ENCODE measurements at places on chromosomes 13 and 19. TPM values are rescaled to one million over a fixed set of nuclear protein-coding genes. Genes with fewer than 3 reads are reported as not detected.
A peak's percentile ranks its signal among the peaks of the same experiment; 100 is the strongest.

- DNase-seq = no peak
These were observed 10.7 kb downstream of the ELF1 start for GRCh38 chr13:41008349-41008980.

DNA sequence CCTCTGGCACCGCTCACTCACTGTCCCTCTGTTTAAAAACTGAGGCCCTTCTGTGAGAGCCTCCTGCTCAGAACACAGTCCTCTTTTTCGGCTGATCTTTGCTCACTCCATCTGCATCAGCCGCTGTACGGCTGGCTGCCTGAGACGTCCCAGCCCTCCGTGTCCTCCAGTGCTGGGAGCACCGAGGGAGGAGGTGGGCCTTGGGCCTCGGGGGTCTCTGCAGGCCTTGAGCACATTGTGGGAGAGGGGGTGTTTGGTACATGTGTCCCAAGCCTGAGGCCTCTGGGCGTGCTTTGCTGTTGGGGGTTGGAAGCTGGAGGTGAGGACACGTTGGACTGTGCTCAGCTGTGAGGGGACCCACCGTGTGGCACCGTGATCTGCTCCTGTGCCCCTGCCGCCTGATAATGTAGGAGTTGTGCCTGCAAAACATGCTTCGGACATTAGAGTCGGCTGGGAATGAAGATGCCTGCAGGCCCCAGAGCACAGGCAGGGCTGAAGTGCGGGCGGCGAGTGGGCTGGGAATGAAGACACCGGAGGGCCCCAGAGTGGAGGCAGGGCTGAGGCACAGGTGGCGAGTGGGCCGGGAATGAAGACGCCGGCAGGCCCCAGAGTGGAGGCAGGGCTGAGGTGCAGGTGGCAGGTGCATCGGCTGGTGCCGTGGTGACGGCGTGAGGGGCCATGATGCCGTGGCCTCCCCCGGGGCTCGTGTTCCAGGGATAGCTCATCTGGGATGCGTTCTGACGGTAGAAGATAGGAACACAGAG, 30.6 kb downstream of the MCF2L start:
- DNase-seq = no peak

DNA sequence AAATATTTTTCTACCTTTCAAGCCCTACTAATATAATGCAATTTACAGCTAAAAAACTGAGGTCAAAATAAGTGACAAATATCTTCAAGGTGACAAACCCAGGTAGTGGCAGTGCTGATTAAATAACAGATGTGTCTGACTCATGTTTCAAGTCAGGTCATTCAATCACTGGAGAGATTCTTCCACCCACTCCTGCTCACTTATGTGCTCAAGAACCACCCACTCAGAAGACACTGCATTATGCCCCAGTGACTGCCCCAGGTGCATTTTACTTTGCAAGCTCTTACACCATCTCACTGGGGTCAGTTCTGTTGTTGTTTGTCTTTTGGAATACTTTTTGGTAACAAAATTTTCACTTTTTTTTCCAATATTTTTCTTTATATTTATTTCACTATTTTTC, 2.2 kb downstream of the ZNF100 start:
- no peak for DNase-seq

The ELAVL1 gene
- 55.1 TPM for total RNA-seq

The ING1 gene
- 7.8 TPM for total RNA-seq

- DNase-seq = no peak
These were observed 25.8 kb downstream of the LHFPL6 start for GRCh38 chr13:39577203-39577602.

The ZNF780A gene
- 8.1 TPM for total RNA-seq

- DNase-seq = peak; percentile 82
These were observed 401 bp upstream of the ZNF765 start for GRCh38 chr19:53394522-53394973.

DNA sequence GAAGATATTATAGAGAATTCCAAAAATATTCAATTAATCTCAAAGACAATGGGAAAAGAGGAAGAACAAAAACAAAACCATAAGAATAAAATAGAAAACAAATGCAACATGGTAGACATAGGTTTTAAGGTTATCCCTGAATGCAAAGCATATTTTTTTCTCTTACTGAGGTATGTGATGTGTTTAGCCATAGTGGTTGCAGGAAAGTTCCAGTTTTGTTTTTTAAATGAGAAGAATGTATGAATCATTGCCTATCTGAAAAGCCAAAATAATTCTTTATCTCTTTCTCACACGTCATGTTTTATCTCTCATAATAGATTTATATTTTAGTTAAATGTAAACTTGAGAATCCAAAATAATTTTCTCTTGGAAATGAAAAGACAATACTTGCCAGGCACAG, 2591.7 kb upstream of the PCDH20 start:
- DNase-seq = no peak

DNA sequence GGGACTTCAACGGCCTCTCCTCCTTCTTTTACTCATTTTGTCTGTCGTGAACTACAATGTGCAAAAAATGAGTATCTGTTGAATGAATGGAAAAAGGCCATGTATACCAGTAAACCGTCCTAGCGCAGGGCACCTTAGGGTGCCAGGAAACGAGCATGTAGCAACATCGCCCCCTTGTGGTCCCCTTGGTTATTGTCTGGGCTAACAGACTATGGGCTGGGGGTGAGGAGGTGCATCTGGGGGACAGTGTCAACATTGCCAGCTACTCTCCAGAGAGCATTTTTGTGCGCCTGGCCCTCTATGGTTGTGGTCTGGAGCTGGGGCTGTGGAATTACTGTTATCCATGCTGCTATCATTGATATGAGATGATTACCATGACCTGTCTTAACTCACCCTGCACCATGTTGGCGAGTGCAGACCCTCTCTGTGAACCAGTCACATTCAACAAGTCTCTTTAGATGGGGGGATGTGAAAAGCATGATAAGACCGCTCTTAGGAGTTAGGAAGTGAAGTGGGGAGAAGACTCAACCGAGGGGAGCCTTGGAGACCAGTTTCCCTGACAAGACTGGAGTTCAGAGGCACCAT, 22.8 kb upstream of the SIGLEC11 start:
- peak; percentile 63 for DNase-seq

GRCh38 chr13:39318161-39318560, 279.9 kb downstream of the NHLRC3 start:
- DNase-seq = no peak

The PMIS2 gene
- total RNA-seq = not detected

- no peak for DNase-seq
These were observed 38.0 kb downstream of the KCTD4 start for GRCh38 chr13:45162821-45163220.

- DNase-seq = no peak
These were observed 1308.4 kb downstream of the SLITRK5 start for GRCh38 chr13:88979465-88980175.

- no peak for DNase-seq
These were observed 37.8 kb downstream of the TNFSF14 start for GRCh38 chr19:6632002-6632621.

The HSD17B14 gene
- total RNA-seq = 1.0 TPM

The MTUS2 gene
- total RNA-seq = 106 TPM

The CCDC70 gene
- total RNA-seq = not detected

- DNase-seq = no peak
These were observed 35.5 kb downstream of the DHRS12 start for GRCh38 chr13:51768378-51768921.

DNA sequence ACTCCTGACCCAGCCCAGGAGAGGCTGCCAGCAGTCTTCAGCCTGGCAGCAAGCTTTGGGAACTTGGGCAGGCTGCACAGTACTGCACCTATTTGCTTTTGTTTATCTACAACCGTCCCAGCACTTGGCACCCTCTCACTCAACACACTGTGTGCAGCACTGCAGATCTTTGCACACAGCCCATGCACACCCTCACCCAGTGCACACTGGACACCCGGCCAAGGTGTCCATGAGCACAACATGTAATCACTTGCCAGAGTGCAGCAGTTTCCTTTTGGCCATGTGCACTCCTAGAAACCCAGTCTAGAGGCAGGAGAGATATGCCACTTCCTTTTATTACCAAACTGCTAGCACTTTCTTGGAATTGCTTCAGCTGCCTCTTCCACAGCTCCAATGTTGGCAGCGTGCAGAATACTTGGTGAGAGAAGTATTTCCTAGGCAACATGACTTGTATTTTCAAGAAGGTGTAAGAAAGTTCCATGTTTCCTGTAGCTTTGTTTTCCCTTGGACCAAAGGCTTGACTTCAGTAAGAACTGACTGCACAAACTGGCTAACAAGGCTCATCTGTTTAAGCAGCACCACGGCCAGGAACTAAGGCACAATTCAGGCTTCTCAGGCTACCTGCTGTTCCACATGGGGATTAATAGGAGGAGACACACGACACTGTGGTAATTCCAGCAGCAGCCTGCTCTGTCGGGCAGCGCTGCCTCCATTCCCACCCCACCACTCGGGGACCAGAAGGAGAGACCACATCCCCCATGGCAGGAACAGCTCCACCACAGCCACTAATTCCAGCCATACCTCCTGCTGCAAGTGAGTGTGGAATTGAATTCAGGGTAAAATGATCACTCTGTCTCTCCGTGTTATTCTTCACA, 15.3 kb downstream of the ATP7B start:
- DNase-seq = peak; percentile 77

GRCh38 chr19:14198384-14199376, 7.3 kb downstream of the ADGRL1 start:
- no peak for DNase-seq

The CLEC17A gene
- not detected for total RNA-seq

DNA sequence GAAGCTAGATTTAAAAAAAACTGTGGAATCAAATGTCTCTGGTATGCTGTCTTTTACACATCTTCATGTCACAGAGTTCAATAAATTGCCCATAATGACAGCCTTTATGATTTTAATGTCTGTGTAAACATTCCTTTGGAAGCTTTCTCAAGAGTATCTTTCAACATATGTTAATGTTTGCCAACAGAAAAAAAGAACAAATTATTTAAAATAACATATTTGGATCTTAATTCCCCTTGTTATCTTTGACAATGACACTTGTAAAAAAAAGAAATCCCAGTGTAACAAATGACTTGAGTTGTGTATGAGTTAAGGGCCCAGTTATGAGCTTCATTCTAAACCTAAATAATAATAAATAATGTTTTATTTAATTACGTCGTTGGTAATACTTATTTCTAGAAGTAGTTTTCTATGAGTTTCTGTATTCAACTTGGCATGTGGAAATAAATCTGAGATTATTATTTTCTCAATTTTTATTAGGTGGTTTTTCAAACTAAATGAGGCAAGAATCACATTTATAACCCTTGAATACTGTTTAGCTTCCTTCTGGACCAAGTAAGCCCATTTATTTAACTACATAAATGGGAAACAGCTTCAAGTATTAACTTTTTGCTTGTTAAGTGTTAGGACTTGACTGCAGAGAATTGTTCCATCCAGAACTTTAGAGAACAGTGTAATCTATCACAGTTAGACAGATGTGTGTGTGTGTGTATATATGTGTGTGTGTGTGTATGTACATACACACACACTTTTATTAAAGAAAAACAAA, 182.1 kb downstream of the POSTN start:
- DNase-seq = no peak

DNA sequence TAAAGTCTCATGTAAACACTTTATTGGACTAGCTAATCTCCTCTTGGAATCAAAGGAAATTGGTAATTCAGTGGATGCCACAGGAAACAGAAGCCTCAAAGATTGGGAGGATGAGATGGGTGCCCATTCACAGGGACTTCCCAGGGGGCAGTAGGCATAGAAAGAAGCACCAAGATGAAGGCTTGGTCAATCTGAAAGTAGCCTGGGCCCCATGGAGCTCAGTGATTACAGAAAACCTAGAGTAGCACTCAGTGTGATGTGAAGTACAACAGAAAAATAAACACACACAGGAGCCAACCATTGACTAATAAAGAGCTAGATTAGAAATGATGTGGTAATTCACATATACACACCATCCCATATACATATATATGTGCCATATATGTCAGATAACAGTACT, 560.6 kb downstream of the TBC1D4 start:
- no peak for DNase-seq

- DNase-seq = no peak
These were observed 165.5 kb upstream of the KLF12 start for GRCh38 chr13:74299721-74300120.

- DNase-seq = peak; percentile 76
These were observed 752 bp upstream of the EDNRB start for GRCh38 chr13:77919246-77919920.

DNA sequence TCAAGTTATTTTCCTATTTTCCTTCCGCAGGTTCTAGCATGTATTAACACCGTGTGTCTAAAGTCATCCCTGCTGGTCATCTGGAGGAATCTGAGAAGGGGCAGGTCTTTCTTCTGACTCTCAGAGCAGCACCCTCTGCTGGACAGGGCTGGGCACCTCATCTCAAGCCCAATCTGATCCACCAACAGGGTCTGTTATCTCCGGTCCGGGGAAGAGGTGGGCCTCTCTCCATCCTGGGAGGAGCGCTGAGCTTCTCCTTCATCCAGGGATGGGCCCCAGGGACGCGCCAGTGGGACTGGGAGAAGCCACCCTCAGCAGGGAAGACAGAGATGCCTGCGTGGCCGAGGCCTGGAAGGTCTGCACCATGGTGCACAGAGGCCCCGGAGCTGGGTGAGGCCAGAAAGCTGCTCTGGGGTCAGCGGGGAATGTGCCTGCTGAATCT, 26.0 kb upstream of the ZNF331 start:
- peak; percentile 75 for DNase-seq

The KCNK6 gene
- 7.2 TPM for total RNA-seq

DNA sequence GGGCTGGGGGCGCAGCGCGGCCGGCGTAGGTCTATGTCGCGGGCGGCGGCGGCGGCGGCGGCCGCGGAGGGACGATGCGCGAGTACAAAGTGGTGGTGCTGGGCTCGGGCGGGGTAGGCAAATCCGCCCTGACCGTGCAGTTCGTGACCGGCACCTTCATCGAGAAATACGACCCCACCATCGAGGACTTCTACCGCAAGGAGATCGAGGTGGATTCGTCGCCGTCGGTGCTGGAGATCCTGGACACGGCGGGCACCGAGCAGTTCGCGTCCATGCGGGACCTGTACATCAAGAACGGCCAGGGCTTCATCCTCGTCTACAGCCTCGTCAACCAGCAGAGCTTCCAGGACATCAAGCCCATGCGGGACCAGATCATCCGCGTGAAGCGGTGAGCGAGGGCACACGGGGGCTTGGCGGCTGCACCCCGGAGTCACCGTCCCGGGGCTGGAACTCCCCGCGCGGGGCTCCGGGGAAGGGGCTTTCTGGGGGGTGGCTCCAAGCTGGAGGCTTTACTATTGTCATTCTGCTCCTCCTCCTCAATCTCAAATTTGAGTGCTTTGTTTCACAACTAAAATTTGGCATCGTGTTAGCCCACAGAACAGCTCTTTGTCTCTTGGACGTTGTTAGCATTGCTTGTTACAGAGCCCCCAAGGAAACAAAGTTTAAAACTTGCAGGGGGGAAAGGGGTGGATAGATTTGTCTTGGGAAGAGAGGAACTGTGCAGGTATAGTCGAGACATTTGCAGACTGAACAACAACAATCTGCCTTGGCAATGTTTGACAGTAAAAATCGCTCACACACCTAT, 630 bp downstream of the RAP2A start:
- peak; percentile 78 for DNase-seq

The DUS3L gene
- total RNA-seq = 11.8 TPM

The PLVAP gene
- total RNA-seq = 29.0 TPM

The TMEM272 gene
- 0.49 TPM for total RNA-seq

- no peak for DNase-seq
These were observed 579.4 kb upstream of the PRR20A start for GRCh38 chr13:56561327-56561726.

The U2AF1L4 gene
- total RNA-seq = 19.5 TPM
